GM20000 (cell line): ENCODE measurements at places on chromosomes 13 and 19.
A peak's percentile ranks its signal among the peaks of the same experiment; 100 is the strongest.

- no peak for DNase-seq
Measured at GRCh38 chr13:36918246-36919131, 1.5 kb downstream of the SMAD9 start.

- no peak for DNase-seq
Measured at GRCh38 chr13:45833242-45833641, 18.3 kb downstream of the SIAH3 start.

GRCh38 chr19:50311723-50312635 lies 17.2 kb downstream of the KCNC3 start:
- DNase-seq, result no peak

- no peak for DNase-seq
Measured at GRCh38 chr19:7679771-7680605, 645 bp upstream of the TRAPPC5 start.

DNA sequence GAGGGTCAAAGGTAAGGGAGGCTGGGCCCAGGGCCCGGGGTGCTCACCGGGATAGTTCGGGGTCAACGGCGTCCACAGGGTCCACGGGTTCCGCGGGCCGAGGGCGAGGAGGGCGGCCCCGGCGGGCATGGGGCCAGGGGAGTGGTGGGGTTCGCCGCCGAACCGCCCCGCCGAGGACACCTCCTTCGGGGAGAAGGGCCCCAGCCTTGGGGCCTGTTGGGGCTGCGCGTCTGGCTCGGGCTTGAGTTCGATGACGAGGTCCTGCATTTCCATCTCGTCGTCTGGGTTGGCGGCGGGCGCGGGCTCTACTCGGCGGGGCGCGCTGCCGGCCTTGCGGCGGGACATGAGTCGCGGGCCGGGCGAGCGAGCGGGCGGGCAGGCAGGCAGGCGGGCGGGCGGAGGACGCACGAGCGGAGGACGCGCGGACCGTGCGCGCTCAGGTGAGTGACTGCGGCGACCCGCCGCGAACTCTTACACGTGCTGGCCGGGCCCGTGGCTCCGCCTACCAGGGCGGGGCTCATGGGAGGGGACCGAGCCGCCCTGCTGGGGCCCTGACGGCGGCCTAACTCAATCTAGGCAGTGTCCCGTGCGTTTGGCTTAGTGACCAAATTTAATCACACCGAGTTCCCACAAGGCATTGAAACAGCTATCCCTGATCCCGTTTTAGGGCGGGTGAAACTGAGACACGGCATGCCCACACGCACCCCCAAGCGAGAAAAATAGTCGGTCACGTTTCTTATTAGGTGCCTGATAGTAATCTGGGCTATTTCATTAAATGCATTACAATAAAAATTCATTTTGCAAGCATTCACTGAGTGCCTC lies at the start of gene ZNF296:
Gene ZNF296, minus strand, starts transcription at position 450 of the 822 bp plus-strand sequence. Its CDS starts 105 bp downstream, at position 345.
- peak; percentile 94 for DNase-seq

DNA sequence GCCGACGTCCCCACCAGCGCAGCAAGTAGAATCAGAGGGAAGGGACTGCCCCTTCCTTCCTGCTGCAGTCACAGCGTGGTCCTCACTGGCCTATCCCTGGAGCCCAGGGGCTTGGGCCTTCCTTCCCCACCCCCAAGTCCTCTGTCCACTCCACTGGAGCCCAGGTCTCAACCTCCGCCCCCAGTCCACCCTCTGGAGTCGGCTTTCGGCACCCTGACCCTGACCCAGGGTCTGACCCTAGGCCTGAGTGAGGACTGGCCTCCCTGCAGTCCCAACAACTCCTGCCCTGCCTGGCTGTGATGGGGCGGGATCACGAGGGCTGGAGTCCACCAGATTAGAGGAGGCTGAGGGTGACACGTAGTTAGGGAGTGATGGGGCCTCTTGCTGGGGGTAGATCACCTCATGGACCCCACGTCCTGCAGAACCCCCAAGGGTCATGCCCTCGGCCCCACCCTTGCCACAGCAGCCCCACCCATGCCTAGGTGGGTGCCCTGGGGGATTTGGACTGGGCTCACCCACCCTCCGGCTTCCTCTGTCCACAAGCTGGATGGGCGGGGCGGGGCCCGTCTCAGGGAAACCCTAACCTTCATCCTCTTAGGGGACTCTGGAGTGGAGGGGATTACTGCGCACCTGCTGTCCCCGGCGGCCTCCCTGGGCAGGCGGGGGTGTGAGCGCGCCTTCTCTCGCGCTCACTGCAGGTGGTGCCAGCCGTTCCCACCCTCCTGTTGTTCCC lies 3.8 kb downstream of the RAX2 start:
- DNase-seq, result no peak

DNA sequence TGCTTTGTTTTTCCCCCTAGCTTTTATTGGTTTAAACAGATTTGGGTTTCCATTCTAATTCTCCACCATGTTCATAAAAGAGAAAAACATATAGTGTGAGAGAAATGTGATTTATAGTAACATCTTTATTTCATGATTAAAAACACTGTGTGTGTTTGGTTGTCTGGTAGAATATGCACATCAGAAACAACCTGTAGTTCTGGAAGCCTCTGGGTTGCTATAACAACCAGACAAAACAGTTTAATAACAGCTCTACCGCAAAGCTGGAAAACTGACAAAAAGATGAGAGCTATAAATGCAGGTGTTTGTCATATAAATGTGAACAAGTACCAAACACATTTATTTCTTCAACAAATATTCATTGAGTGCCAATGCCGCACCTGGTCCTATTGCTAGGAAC lies 9.8 kb downstream of the KBTBD6 start:
- no peak for DNase-seq

- DNase-seq, result no peak
Measured at GRCh38 chr13:111661052-111661451, 340.6 kb downstream of the TEX29 start.

GRCh38 chr19:15187026-15188007 lies 13.5 kb downstream of the NOTCH3 start:
- DNase-seq, result no peak

GRCh38 chr19:45508861-45509691 lies 1.8 kb downstream of the VASP start:
- DNase-seq, result peak; percentile 88

- DNase-seq, result peak; percentile 34
Measured at GRCh38 chr13:57624565-57625435, 6.7 kb upstream of the PCDH17 start.

DNA sequence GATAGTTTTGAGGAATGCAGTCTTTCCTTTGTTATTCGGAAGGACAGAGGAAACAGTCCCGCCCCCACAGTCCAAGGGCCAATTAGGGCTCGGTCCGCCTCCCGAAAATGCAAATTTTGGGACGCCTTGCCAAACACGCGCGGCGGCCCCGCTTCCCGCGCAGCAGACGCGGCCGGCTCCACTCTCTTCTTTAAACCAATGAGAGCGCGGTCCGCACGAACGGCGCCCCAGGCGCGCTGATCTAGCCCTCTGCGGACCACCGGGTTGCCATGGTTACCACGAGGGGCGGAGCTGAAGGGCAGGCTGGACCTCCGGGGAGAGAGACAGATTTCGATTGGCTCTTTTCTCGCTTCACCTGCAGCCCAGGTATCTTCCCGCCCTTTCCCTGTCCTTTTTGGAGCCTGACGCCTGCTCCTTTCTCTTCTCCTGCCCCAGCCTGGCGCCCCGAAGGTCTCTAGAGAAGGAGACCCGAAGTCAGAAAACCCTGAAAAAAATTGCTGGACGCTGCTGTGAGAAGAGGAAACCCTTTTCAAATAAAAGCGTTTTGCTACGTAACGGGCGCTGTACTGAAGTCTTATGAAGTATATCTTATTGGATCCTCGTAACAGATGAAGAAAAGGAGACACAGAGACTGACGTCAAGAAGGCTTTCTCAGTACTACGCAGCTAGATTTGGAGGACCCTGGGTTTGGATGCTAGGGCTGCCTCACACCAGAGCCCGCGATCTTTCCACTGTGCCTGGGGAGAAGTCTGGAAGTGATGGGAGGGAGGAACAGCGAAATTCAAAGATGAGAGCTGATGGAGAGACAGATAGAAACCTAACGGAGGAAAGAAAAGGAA lies 2.0 kb downstream of the PTH2 start:
- DNase-seq, result peak; percentile 65

DNA sequence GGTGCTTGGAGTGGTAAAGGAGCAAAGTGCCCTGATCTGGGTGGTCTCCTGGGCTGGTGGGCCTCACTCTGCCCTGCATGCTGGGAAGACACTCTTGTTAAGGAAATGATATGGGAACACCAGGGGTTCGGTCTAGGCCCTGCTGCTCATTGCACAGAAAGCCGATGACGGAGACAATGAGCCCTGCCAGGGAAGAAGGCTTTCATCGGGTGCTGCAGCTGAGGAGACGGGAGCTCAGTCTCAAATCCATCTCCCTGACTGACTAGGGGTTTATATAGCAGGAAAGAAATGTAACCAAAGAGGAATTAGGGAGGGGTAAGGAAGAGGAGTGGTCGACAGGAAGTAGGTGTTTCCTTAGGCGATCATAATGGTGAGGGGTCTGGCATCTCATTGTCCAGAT lies 253.4 kb downstream of the TEX29 start:
- DNase-seq, result no peak

- DNase-seq, result no peak
Measured at GRCh38 chr13:75174481-75174880, 307.5 kb downstream of the TBC1D4 start.

GRCh38 chr19:9427941-9428340 lies 7.4 kb downstream of the ZNF266 start:
- no peak for DNase-seq

- DNase-seq, result no peak
Measured at GRCh38 chr19:2424686-2425621, 2.4 kb downstream of the TIMM13 start.

- DNase-seq, result no peak
Measured at GRCh38 chr13:47962237-47962636, 38.8 kb downstream of the SUCLA2 start.

- DNase-seq, result no peak
Measured at GRCh38 chr13:107035778-107036177, 467.8 kb upstream of the ARGLU1 start.

DNA sequence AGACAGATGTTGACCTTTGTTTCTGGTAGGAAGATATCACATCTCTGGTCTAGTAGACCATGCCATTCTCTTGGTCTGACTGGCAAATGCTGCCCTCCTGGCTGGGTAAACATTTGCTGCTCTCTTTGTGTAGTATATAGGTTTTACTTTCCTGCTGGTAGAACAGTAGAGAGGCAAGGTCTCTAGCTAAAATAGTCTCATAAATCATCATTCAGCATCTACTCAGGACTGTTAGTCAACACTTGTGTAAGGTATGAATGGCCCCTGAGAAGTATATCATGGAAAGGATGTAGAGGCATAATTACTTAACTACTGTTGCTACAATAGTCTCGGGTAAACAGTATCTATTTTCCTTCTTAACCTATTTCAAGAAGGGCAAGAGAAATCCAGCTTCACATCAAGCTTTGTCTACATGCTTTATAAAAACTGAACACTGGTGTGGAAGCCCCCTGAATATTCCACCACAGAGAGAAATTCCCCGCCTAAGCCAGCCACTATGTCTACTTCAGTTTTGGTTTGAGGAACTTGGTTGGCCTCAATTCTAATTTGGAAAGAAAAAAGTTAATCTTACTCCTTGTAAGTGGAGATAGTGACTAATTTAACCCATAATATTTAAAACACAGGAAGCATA lies 18.4 kb upstream of the MYCBP2 start:
- DNase-seq, result no peak

GRCh38 chr13:97189928-97190327 lies 32.2 kb upstream of the MBNL2 start:
- no peak for DNase-seq

DNA sequence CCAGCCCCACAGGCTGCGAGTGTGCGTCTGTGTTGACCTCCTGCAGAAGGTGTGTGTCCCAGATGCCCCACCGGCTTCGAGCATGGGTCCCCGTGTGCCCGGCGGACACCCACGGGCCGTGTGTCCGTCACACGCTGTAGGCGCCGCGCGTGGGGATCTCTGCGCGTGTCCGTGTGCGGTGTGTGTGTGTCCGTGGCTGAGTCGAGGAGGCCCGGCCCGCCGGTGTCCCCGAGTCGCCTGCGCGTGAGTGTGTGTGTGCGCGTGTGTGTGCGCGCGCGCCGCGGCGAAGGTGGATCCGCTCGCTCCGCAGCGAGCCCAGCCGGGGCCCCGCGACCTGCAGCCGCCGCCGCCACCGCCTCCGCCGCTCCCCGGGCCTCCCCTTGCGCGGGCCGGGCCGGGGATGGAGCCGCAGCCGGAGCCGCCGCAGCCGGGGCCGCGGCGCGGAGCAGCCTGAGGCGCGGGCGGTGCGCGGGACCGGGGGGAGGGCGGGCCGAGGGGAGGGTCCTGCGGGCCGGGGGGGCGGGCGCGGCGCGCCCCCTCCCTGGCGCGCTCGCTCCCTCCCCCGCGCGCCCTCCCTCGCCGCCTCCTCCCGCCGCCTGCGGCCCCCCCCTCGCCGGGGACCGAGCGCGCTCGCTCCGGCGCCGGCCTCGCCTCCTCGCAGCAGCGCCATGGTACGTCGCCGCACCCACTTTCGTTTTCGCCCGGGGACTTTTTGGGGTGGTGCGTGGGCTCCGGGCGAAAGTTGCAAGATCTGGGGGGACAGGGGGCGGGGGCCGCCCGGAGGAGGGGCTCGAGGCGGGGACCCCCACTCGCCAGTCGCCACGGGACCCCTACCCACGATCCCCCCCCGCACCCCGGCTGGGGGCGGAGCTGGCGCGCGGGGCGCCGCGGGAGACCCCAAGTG lies 7.1 kb upstream of the NFIC start:
- peak; percentile 96 for DNase-seq

- DNase-seq, result peak; percentile 45
Measured at GRCh38 chr13:94967183-94968039, 255.1 kb upstream of the SOX21 start.

GRCh38 chr13:20814224-20814910 lies 40.6 kb upstream of the EEF1AKMT1 start:
- no peak for DNase-seq

GRCh38 chr19:6503407-6504201 lies 1.5 kb upstream of the TUBB4A start:
- peak; percentile 7 for DNase-seq

DNA sequence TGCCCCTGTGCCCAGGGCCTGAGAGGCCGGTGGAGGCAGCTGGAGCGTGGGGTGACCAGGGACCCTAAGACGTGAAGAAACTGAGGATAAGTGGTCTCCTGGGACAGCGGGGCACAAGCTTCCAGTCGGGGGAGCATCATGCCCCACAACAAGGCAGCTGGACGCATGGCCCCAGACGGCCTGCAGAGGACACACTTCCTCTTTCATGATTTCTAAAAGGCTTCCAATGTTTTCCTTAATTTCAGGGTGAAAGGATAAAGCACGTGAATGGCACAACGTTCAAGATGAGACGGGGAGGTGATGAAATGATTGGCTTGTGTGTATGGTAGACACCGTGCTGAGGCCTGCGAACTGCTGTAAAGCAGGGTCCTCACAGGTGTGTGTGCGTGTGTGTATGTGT lies 20.2 kb upstream of the MYDGF start:
- no peak for DNase-seq

- DNase-seq, result peak; percentile 74
Measured at GRCh38 chr13:113361406-113361805, 2.5 kb downstream of the GRTP1 start.
